ENCODE measurements at places on chromosomes 7 and 10. TPM values are rescaled to one million over a fixed set of nuclear protein-coding genes. Genes with fewer than 3 reads are reported as not detected.

GRCh38 chr7:116277070-116277469 lies 66.7 kb downstream of the TES start:
- H3K36me3 ChIP-seq, result no peaks in the 10 kb centered on the region
- no peak overlapping the region for H3K27ac ChIP-seq
- DNase-seq, result no peak
- no peaks in the 10 kb centered on the region for H3K27me3 ChIP-seq
- H3K4me3 ChIP-seq, result no peak overlapping the region

GRCh38 chr10:102735065-102735562 lies 8.6 kb upstream of the WBP1L start:
- no peak overlapping the region for H3K4me3 ChIP-seq
- no peak for DNase-seq
- no peak overlapping the region for H3K27ac ChIP-seq
- H3K36me3 ChIP-seq, result peaks cover 7% of the 10 kb centered on the region

- no peak overlapping the region for H3K27ac ChIP-seq
- peak; percentile 2 for DNase-seq
- no peak overlapping the region for H3K4me3 ChIP-seq
- H3K36me3 ChIP-seq, result no peaks in the 10 kb centered on the region
- H3K27me3 ChIP-seq, result no peaks in the 10 kb centered on the region
Measured at GRCh38 chr7:111486472-111487142, 75.7 kb downstream of the IMMP2L start.

DNA sequence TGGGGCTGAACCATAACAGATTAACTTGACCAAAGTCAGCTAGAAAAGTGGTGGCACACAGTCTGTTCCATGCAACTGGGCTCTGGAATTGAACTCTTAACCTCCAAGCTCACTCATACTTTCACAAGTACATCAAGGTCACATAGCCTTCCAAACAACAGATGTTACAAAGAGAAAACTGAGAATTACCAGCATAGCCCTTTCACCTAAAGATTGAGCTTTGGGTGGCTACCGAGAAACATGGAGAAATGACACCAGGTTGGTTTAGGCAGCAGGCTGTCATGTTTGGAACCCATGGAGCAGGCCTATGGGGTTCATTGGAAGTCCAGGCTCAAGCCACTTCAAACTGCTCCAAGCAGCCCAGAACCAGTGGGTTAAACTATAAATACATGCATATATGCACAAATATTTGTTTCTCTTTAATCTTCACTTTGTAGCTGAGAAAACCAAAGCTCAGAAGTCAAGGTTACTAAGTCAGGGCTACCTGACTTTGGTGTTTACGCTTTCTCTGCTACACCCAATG lies 59.1 kb downstream of the MALSU1 start:
- H3K27me3 ChIP-seq, result no peaks in the 10 kb centered on the region
- H3K4me3 ChIP-seq, result no peak overlapping the region
- no peaks in the 10 kb centered on the region for H3K4me1 ChIP-seq
- no peaks in the 10 kb centered on the region for H3K36me3 ChIP-seq
- no peak overlapping the region for H3K27ac ChIP-seq

DNA sequence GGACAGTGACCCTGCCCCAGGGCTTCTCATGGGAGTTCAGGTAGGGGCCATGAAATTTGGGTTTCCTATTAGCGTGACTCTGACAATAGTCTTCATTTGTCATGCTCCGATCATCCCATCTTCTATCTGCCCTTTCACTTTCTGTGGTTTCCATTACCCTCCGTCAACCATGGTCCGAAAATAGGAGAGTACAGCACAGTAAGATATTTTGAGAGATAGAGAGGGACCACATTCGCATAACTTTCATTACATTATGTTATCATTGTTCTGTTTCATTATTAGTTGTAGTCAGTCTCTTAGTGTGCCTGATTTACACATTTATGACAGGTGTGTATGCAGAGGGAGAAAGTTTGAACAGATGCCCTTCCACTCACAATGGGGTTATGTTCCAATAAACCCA lies 649.2 kb downstream of the SDK1 start:
- no peak overlapping the region for H3K27ac ChIP-seq
- H3K36me3 ChIP-seq, result no peaks in the 10 kb centered on the region
- no peak for DNase-seq
- H3K4me3 ChIP-seq, result no peak overlapping the region
- no peaks in the 10 kb centered on the region for H3K4me1 ChIP-seq

DNA sequence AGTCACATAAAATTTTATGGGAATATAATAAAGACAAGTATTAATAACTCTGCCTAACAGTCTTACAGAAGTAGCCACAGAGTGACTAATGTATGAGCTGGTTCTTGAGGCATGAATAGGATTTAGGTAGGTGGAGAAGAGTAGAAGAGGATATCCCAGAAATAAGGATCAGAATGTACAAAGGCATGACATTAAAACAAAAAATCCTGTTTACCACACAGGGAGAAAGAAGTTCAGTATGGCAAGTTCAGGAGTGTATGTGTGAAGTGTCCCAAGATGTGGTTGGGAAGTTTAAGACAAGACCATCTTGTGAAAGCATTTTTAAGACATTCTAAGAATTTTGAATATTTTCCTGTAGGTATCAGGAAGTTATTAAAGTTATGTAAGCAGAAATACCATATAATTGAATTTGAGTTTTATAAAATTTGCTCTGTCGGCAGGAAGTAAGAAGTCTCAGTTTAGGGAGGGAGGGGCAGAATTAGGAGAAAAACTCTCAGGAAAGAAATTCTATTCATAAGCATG lies 64.7 kb upstream of the CAV2 start:
- H3K4me3 ChIP-seq, result no peak overlapping the region
- no peak for DNase-seq

- no peak for DNase-seq
- H3K27ac ChIP-seq, result no peak overlapping the region
- H3K4me3 ChIP-seq, result no peak overlapping the region
- peaks cover 48% of the 10 kb centered on the region for H3K36me3 ChIP-seq
- H3K27me3 ChIP-seq, result no peaks in the 10 kb centered on the region
- no peaks in the 10 kb centered on the region for H3K4me1 ChIP-seq
Measured at GRCh38 chr7:75055830-75056772, 17.5 kb downstream of the RCC1L start.

DNA sequence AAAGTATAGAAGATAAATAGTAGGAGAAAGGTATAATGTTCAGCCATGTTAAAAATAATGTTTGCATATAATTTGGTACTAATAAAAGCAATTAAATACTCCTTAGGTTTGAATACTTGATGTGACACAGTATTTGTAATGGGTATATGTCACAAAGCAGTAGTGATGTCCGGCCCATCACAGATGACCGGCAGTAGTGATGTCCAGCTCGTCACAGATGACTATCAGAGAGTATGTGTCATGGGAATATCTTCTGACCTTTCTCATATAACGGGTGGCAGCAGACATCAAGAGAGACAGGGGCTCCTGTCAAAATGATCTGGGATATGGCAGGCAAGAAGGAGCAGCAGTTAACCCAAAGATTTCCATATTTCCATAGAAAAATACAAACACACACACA lies 477.4 kb upstream of the KLF6 start:
- no peaks in the 10 kb centered on the region for H3K4me1 ChIP-seq
- no peak overlapping the region for H3K27ac ChIP-seq
- no peaks in the 10 kb centered on the region for H3K36me3 ChIP-seq
- H3K27me3 ChIP-seq, result no peaks in the 10 kb centered on the region
- no peak overlapping the region for H3K4me3 ChIP-seq

GRCh38 chr7:42457663-42458062 lies 220.7 kb upstream of the GLI3 start:
- no peak for DNase-seq
- no peak overlapping the region for H3K27ac ChIP-seq
- no peaks in the 10 kb centered on the region for H3K36me3 ChIP-seq
- no peaks in the 10 kb centered on the region for H3K4me1 ChIP-seq

DNA sequence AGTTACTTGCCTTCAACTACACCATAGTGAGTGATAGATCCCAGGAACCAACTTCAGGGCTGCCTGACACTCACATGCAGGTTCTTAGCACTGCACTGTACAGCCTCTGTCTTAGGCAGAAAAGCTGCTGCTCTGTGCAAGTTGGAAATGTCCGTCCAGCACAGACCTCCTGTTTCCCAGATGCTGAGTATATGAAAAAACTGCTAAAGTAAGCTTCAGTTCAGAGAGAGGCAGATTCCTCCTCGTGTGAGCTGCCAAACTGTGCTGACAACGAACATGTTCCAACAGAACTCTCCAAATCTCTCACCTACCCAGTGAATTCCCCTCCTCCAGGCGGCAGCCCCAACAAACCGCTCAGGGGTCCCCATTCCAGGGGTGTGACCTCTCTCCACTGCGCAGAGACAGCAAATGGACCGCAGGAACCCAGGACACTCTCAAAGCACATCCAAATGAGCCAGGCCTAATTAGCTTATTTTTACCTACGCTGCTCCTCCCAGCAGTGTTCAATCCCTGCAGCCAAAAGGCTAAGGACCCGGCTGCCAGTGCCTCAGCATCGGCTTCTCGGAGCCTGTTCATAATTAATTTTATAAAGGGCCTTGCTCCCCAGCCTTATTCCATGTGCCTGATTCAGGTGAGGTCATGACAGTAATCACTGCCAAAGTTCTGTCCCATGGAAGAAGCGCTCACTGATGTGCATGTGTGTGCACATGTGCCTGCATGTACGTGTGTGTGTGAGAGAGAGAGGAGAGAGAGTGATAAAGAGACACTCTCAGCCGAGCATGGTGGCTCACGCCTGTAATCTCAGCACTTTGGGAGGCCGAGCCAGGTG lies 159.5 kb upstream of the AUTS2 start:
- DNase-seq, result no peak
- no peaks in the 10 kb centered on the region for H3K27me3 ChIP-seq
- no peak overlapping the region for H3K27ac ChIP-seq
- no peaks in the 10 kb centered on the region for H3K36me3 ChIP-seq
- H3K4me3 ChIP-seq, result no peak overlapping the region

GRCh38 chr7:158027646-158028045 lies 560.0 kb downstream of the PTPRN2 start:
- DNase-seq, result no peak
- H3K27me3 ChIP-seq, result no peaks in the 10 kb centered on the region
- H3K27ac ChIP-seq, result no peak overlapping the region
- H3K36me3 ChIP-seq, result no peaks in the 10 kb centered on the region
- H3K4me3 ChIP-seq, result no peak overlapping the region

DNA sequence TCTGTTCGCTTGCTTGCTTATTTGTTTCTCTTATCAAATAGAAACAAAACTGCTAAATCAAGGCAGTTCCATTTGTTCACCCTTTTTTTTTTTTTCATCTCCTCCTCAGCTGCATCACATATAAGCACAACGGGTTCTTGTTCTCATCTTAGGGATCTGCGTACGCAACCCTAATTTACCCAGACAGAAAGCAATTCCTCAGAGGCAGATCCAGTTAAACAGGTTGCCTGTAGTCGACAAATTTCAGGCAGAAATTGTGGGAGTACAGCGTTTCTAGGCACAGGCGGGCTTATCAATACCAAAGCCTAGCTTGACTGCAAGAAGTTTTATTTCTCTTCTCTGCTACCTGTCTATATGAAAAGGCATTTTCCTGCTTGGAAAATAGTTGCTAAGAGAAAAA lies 565.4 kb downstream of the NXPH1 start:
- H3K27me3 ChIP-seq, result no peaks in the 10 kb centered on the region
- no peak for DNase-seq
- H3K4me3 ChIP-seq, result no peak overlapping the region
- H3K27ac ChIP-seq, result no peak overlapping the region
- H3K4me1 ChIP-seq, result no peaks in the 10 kb centered on the region

GRCh38 chr10:118409295-118409694 lies 67.2 kb upstream of the FAM204A start:
- H3K4me3 ChIP-seq, result no peak overlapping the region
- no peaks in the 10 kb centered on the region for H3K4me1 ChIP-seq
- H3K36me3 ChIP-seq, result no peaks in the 10 kb centered on the region
- H3K27me3 ChIP-seq, result no peaks in the 10 kb centered on the region
- no peak for DNase-seq

THNSL1 gene
- total RNA-seq, result 9.5 TPM

DNA sequence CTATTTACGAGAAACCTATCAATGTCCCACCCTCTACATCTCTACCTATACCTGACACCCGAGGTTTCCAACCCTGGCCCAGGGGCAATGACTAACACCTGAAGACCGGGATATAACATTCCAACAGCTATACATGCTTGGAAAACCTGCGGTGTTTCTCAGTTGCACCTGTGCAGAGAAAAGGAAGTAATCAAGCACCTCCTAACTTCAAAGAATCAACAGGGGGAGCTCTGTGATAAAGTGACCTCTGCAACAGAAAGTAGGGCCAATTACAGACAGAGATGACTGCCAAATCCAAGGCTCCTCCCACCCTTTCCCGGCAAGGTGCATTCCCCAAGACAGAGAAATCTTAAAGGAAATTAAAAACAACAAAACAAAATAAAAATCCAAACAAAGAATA lies 41.3 kb downstream of the CCDC6 start:
- H3K27me3 ChIP-seq, result no peaks in the 10 kb centered on the region
- peak; percentile 21 for DNase-seq
- peaks cover 12% of the 10 kb centered on the region for H3K4me1 ChIP-seq
- H3K36me3 ChIP-seq, result no peaks in the 10 kb centered on the region
- H3K27ac ChIP-seq, result no peak overlapping the region

CCL24 gene
- not detected for total RNA-seq

POM121C gene
- total RNA-seq, result 64.6 TPM

DNA sequence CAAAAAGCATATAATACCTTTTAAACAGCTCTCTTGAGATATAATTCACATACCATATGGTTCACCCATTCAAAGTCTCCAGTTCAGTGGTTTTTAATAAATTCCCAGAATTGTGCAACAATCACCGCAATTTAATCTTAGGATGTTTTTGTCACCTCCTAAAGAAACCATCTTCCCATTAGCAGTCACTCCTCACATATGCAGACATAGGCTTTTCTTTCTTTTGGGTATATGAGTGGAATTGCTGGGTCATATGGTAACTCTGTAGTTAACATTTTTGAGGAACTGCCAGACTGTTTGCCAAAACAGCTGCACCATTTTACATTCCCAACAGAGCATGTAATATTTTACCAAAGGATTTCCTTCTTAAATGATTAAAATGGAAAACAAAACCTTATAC lies 57.0 kb downstream of the CC2D2B start:
- no peak overlapping the region for H3K4me3 ChIP-seq
- H3K4me1 ChIP-seq, result peaks cover 19% of the 10 kb centered on the region
- no peak for DNase-seq
- H3K27ac ChIP-seq, result no peak overlapping the region
- H3K27me3 ChIP-seq, result no peaks in the 10 kb centered on the region

DPYSL4 gene
- total RNA-seq, result 3.3 TPM

WEE2 gene
- not detected for total RNA-seq

DNA sequence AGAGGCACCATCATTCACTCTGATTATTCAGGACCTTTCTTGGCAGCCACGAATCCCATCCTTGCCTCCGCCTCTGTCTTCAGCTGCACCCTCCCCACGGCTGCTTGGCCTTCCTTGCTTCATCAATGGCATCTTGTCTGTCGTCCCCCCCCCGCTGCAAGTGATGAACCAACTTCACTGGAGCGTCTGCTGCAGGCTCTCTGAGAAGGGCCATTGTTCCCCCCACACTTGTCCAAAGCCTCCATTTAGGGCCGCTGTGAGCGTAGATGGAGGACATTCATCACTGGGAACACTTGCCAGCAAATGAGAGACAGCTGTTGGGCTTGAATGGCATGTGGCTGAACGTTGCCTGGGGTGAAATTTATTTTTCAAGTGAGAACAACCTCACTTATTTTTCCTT lies 20.1 kb downstream of the AFAP1L2 start:
- no peak overlapping the region for H3K4me3 ChIP-seq
- no peaks in the 10 kb centered on the region for H3K36me3 ChIP-seq
- no peak overlapping the region for H3K27ac ChIP-seq
- H3K4me1 ChIP-seq, result no peaks in the 10 kb centered on the region
- no peak for DNase-seq
